Foreskin melanocyte (primary cell): ENCODE measurements at places on chromosomes 7 and 10.
A peak's percentile ranks its signal among the peaks of the same experiment; 100 is the strongest.

DNA sequence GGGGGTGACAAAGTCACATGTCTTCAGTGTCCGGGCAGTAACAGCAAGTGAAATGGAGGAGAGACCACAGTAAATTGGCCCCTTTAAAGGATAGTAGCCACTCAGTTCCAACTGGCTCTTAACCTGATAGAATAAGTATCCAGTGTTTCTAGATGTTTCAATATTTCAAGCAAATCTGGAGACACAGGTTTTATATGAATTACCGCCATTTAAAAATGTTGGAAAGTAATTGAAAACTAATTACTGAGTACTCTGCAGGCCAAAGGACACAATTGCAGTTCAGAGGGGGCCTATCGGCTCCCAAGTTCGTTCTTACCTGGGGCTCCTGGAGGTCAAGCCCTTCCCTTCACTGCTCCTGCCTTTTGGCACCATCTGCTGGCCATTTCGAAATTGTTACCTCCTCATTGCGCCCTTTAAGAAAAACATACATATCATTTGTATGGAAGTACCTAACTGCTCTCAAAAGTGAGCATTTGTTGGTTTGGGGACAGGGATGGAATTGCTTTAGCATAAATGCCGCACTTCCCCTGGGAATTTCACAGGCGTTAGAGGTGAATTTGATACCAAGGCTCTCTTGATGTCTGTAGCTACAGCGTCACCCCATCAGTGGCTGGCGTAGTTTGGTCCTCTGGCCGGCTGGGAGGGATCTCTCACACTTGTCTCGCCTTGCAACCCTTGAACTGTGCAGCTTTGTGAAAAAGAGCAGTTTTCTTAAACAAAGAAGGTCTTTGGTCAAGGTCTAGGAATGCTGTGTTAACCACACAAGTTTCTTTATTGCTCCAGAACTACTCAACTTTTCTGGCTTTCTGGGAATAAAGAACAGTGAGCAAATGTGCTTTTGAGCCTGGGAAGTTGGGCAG lies 220.0 kb downstream of the ARHGAP21 start:
- peak; percentile 61 for DNase-seq

- no peak for DNase-seq
Observed at GRCh38 chr10:15860692-15861201, 440 bp upstream of the MINDY3 start.

DNA sequence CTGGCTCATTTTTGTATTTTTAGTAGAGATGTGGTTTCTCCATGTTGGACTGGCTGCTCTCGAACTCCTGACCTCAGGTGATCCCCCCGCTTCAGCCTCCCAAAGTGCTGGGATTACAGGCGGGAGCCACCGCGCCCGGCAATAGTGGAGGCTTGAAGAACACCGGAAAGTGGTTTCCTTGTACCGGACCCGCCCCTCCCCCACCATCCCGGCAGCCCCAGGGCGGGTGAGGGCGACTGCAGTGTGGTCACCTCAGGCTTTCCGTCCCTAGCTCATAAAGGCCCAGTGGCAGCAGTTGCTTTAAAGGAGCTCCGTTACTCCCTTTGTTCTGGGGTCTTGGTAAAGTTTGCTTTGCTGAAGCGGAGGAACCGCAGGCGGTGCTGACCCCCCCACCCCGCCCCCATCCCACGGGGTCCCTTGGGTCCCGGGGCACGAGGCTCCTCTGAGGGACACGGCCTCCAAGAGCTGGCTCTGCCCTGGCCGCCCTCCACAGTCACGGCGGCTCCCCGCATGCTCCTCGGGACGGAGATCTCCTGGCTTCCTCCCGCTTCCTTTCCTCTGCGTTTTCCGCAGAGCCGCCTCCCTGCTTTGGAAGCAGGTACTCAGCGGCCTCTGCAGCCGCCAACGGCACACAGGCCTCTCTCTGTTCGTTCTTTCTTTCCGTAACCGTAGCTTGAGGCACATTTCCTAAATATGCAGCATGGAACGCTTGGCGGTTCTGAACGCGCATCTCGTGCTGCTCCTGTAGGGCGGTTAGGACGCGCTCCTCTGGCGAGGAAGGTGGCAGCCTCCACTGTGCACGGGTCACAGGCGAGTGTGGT lies 77.3 kb downstream of the DNAJB6 start:
- DNase-seq: no peak

DNA sequence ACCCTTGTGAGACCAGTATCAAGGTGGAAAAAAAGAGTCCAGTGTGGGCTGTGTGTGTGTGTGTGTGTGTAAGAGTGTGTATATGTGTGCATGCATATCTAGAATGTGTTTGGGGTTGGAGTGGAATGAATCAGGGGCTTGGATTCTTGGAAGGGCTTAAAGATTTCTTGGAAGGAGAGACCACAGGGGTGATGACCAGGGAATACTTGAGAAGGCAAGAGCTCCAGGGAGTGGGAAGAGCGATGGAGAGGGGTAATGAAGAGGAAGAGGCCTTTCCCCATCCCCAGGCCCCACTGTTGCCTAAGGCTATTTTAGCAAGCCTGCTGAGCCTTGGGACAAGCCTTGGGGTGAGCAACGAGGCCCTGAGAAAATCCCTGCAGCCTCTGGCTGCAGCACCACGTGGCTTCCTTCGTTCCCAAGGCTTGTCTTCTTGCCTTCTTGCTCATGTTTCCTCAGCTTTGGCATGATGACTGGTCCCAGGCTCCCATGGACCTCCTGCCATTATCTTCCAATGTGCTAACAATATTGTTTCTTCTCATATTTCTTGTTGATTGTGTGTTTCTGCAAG lies 663.4 kb downstream of the INHBA start:
- no peak for DNase-seq

- DNase-seq: no peak
Observed at GRCh38 chr7:2566348-2566889, 7.6 kb downstream of the IQCE start.

- DNase-seq: no peak
Observed at GRCh38 chr10:8712656-8713055, 658.2 kb downstream of the GATA3 start.

DNA sequence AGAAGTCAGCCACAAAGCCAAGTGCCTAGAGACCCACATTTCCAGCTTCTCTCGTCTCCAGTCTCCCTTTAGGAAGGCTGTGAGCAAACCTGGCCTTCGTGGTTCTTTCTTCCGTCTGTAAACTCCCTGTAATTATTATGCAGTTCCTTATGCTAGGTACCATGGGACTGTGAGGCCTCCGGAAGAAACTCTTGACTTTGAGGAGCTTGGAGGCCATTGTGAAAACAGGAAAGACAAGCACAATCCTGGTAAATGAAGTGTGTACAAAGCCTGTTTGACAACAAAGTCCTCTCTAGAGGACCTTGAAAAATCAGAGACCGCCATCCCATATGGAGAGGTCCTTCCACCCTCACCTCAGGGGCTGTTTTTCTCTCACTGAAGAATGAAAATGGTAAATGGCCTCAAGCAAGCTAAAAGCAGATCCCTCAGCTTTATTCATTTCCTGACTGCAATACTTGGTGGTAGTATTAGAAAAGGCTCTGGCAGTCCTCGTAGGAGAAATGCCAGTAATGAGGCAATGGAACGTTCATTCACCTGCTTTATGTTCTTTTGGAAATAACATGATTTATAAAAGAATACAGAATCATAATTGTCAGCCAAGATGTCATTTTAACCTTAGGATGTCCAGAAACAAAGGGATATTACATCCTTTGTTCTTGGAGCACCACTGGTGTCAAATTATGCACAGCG lies 926.4 kb downstream of the LRMDA start:
- no peak for DNase-seq

DNA sequence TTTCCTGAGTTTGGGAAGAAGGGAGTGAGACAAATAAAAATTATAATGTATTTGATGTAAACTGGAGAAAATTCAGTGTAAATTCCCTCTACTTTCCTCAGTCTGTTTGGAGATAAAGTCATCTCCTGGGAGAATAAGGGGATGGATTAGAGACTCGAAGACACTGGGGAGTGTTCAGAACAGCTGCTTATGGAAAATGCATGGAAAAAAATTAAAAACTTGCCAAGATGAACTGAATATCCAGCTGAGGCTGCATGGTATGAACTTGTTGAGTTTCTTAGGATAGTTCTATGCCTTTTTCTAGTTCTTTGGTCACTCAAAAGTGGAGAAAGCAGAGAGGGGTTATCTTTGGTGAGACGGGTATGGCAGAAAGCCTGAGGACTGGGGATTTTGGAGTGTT lies 210.5 kb downstream of the BICC1 start:
- DNase-seq: no peak

- DNase-seq: no peak
Observed at GRCh38 chr7:88191911-88192310, 27.9 kb downstream of the SRI start.

- no peak for DNase-seq
Observed at GRCh38 chr10:123213192-123213591, 59.0 kb downstream of the BUB3 start.

- no peak for DNase-seq
Observed at GRCh38 chr10:45466784-45467183, 92.8 kb downstream of the ALOX5 start.

GRCh38 chr7:108442039-108442568 lies 14.1 kb downstream of the NRCAM start:
- DNase-seq: no peak

DNA sequence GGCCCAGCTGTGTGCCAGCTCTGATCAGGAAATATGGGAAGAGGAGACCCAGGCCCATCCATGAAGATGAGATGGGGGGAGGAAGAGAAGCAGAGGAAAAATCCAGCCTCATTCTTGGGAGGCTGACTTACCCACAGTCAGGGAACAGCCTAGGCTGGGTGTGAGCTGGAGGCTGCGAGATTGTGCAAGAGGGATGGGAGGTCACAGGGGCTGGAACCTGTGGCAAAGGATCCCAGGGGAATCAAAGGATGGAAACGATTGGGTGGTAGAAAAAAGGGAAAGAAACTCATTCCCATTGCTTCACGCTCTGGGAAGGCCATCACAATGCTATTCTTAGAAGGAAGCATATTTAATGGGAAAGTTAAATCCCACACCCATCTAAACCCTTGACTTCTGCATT lies 26.7 kb upstream of the CRHR2 start:
- no peak for DNase-seq

GRCh38 chr10:29530112-29530976 lies 104.4 kb downstream of the SVIL start:
- no peak for DNase-seq

DNA sequence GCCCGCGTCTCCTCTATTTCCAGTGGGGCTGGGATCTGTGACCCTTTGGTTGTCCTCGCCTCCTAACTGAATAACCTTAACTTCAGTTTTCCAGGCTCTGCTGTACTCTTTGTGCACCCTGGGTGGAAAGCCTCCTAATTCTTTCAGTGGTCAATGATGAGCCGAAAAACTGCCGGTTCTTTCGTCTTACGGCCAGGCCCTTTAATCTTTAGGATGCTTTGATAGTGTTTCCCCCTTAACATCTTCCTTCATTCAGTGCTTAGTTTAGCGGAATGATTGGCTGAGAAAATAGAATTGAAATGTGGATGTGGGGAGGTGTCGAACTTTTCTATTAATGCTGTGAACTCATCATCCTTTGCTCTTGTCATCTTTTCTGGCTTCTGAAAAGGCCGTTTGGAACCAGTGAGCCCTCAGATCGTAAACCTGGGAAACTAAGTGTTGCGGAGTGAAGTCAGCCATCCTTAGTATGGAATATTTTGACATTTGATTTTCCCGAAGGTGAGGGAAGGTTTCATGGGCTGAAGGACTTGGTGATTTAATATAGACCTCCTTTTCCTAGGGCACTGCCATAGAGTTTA lies 847 bp downstream of the GARS1 start:
- DNase-seq: peak; percentile 15

DNA sequence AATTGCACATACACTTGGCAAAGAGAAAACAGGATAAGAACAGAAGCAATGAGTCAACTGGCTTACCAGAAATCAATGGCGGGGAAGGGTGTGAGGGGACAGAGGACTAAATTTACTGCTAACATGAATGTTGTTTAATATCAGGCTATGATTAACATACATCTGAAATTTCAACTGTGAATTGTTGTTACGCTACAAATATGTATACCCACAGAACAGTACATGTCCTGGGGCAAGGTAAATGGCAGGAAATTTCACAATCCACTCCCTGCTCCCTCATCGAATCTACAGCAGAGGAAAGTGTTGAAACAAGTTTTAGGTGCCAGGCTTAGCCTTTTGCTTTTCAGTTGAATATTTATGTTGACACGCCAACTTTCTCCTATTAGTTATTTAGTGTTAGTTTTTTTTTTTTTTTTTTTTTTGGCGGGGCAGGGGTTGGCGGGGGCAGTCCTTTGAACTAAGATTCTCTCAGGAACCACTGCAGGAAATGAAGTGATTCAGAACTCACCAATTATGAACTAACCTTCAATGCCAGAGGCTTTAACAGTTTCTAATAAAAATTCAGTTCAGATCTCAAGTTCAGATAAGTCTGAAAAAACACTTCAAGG lies 99.0 kb downstream of the UBE2H start:
- peak; percentile 29 for DNase-seq
